Stimulated activated CD4-positive, alpha-beta T cell treated with anti-CD3 and anti-CD28 coated beads, Interleukin-12 subunit alpha, Interleukin-12 subunit beta, amount 100 ng/mL, for 24 hours (primary cell): ENCODE measurements at places on chromosomes 7 and 10.

GRCh38 chr10:62919776-62920175, 103.6 kb upstream of the EGR2 start:
- no peak for DNase-seq

DNA sequence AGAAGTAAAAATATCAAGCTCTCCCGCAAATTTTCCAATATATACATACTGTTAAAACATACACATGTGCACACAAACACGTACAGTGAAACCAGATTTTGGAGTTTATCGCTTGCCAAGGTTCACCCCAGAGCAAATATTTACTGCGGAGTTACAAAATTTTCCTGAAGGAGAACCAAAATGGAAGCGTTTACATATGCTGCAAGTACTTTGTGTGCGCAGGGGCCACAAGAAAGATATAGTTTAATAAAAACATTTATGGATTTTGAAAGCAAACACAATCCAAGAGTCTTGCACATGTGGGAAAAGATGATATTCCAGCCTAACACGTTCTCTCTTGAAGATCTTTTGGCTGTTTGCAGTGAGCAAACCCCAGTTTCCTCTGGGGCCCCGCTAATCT, 301.3 kb upstream of the NFE2L3 start:
- DNase-seq = no peak

- DNase-seq = no peak
These were observed 421.1 kb upstream of the LRGUK start for GRCh38 chr7:133706016-133706415.

DNA sequence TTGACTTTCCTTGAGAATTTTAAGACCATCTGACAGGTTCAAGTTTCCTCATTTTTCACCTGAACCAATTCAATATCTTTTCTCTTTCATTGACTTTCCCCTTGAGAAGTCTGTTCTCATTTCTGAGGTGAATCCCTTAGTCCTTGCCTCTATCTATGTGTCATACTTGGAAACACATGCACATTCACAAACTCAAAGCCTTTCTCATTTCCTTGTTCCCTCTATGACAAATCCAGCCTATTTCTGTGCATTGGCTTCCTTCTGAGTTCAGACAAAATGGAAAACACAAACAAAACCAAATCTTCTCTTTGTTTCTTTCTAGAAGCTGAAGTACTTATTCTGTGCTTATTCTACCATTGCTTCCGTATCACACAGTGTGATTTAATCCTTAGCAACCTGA, 13.8 kb downstream of the PTTG1IP2 start:
- no peak for DNase-seq

DNA sequence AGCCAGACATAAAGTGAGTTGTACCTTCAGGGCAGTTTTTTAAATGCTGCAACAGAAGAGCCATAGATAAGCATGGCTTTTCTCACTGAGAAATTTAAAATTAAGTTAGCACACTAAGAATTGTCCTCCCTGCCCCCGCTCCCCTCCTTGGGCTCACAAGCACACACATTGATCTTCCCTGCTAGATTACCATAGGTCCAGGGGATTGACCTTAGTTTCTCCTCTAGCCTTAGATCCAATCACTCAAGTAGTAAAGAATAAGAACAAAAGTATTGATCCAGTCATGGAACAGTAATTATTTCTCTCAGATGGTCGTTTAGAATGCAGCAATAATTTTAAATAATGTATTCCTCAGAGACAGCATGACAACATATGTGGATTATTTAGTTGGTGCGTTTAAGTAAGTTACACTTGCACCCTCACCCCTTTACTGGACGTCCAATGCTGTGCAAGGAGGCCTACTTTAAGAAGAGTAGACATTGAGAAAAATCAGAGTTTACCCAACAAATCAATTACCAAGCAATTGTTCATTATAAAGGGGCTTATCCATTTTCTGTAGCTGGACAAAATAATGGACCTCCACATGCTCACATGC, 683.5 kb upstream of the GALNT17 start:
- no peak for DNase-seq

DNA sequence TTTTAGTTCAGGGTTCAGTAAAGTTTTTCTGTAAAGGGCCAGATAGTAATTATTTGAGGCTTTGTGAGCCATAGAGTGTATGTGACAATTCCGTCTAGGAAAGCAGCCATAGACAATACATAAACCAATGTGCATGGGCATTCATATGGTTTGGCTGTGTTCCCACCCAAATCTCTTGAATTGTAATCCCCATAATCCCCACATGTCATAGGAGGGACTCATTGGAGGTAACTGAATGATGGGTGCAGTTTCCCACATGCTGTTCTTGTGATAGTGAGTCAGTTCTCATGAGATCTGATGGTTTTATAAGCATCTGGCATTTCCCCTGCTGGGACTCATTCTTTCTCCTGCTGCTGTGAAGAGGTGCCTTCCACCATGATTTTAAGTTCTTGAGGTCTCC, 29.9 kb downstream of the SEC61G start:
- no peak for DNase-seq

GRCh38 chr10:13993169-13993568, 337.6 kb downstream of the FRMD4A start:
- no peak for DNase-seq

- no peak for DNase-seq
These were observed 351.2 kb downstream of the PHTF2 start for GRCh38 chr7:78149787-78150186.

GRCh38 chr10:23367896-23368595, 23.4 kb upstream of the C10orf67 start:
- no peak for DNase-seq

GRCh38 chr10:598415-599170, 90.9 kb downstream of the DIP2C start:
- no peak for DNase-seq

DNA sequence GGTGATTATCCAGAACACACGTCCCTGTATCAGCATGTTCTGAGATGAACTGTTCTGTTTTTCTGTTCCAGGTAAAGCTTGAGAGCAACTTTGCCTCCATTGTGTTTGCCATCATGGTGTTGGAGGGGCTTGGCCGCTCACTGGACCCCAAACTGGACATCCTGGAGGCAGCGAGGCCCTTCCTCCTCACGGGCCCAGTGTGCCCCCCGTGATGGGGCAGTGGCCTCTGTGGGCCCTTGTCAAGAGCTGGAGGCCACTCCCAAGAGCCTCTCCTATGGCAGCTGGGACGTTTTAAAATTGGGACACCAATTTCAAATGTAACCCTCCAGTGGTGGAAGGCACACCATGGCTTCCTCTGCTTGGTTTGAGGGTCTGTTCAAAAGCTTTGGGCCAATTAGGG, 1.9 kb upstream of the NDUFB2 start:
- no peak for DNase-seq

DNA sequence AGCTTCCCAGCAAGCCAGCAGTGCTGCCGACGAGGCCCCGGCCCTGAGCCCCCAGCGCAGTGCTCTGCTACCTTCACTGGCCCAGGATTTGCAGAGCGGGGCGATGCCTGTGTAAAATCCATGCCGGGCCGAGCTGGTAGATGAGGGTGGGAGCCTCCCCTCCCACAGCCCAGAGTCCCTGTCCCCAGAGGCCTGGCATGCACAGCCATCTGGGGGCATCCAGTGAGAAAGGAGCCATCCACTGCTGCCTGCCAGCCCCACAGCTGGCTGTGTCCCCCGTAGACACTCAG, 116.7 kb downstream of the RGS10 start:
- no peak for DNase-seq

DNA sequence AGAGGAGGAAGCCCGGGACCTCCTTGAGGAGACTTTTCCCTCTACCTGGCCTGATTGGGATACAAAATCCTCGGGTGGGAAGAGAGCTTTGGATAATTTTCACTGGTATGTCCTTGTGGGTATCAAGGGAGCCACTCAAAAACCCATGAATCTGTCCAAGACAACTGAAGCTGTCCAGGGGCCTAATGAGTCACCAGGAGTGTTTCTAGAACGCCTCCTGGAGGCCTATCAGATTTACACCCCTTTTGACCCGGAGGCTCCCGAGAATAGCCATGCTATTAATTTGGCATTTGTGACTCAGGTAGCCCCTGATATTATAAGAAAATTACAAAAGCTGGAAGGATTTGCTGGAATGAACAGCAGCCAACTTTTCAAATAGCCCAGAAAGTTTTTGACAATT, 38.6 kb downstream of the ZNF25 start:
- no peak for DNase-seq

DNA sequence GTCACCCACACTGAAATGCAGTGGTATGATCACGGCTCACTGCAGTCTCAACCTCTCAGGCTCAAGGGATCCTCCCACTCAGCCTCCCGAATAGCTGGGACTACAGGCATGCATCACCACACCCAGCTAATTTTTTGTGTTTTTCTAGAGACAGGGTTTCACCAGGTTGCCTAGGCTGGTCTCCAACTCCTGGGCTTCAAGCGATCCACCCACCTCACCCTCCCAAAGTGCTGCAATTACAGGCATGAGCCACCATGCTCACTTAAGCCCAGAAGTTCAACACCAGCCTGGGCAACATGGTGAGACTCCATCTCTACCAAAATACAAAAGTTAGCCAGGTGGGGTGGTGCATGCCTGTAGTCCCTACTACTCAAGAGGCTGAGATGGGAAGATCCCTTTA, 33.5 kb downstream of the GDI2 start:
- no peak for DNase-seq

- no peak for DNase-seq
These were observed at the start of gene CPVL for GRCh38 chr7:29146057-29146706. Gene CPVL (minus strand): TSS chr7:29146537. CDS start chr7:29121061, 25,476 bp downstream.

- DNase-seq = no peak
These were observed 45.9 kb downstream of the ZNF503 start for GRCh38 chr10:75355706-75356105.

DNA sequence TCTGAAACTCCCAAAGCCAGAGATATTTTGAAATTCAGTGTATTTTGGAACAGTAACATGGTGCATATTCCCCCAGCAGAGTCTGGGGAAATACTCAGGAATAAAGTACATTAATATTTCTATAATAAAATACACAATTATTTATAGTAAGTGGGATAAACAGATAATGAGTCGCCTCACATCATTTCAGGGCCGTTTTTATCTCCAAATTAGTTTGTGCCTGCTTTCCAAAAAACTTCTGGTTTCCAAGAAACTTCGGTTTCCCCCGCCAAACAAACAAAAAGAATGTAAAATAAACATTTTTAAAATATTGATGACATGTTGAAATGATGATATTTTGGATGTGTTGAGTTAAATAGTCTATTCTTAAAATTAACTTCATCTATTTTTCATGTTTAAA, 48.2 kb downstream of the AFAP1L2 start:
- no peak for DNase-seq
